T-helper 1 cell (primary cell): ENCODE measurements at places on chromosomes 3 and 15.

- peak; percentile 5 for DNase-seq
These were observed 802 bp downstream of the RCN2 start for GRCh38 chr15:76932135-76932966.

- no peak for DNase-seq
These were observed 13.4 kb upstream of the RAD18 start for GRCh38 chr3:8976540-8977182.

DNA sequence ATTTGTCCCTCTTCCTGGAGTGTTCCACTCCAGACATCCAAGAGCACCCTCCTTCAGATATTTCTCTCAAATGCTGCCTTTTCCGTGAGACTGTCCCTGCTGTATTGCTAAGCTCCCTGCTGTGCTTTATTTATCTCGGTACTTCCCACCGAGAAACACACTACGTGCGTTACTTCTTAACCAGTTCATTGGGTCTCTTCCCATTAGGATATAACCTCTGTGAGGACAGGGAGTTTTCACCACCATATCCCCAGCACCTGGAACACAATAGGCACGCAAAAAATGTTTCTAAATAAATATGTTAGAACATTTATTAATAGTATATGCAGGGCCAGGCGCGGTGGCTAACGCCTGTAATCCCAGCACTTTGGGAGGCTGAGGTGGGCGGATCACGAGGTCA, 308.7 kb upstream of the IL12A start:
- DNase-seq = no peak

DNA sequence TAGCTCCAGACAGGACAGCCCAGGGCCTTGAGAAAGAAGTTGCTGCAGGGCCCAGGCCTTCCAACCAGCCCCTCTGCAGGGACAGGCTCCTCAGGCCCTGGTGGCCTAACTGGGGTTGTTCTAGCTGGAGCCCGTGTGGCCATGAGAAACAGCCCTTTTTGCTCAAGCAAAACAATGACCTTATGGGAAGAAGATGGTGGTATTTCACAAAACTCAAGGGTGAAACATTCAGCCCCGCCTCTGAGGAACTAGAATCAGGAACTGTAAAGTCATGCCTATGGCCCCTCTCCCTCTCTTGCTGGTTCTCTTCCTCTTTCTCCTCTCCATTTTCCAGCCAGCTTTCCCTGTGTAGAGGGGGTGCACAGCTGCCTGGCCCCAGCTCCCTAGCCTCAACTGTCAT, 273.3 kb downstream of the RPLP1 start:
- no peak for DNase-seq

GRCh38 chr15:25691544-25692430, 171.3 kb downstream of the ATP10A start:
- no peak for DNase-seq

DNA sequence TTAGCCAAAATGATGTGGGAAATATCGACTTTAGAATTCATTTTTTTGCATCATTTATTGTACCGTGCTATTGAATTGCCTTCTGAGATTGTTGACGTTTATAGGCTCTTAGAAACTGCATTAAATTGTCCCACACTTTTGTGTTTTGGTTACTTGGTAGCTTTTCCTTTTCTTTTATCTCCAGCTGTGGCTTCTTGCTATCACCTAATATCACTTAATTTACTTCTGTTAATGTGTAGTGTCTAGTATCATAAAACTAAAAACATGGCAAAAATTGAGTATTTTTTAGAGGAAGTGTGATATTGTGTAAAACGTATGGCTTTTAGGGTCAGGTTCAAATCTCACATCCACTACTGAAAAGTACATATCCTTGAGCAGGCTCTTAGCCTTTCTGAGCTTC, 11.2 kb downstream of the TMOD3 start:
- DNase-seq = no peak

GRCh38 chr3:52620580-52620979, 65.1 kb downstream of the PBRM1 start:
- DNase-seq = no peak

DNA sequence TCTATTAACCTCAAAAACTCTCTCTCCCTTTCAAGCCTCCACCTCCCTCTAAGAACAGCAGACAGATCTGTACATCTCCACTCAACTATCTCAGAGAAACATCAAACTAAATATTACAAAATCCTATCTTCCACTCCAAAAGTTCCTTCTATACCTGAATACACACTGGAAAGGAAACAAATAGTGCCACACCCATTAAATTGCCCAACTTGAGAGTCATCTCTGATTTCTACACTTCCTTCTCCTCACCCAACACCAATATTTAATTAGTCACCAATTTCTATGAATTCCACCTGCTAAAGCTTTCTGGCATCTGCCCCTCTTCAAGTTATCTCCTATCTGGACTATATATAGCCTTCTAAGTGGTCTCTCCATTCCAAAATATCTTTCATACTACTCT, 65.8 kb downstream of the PEAK1 start:
- DNase-seq = no peak

DNA sequence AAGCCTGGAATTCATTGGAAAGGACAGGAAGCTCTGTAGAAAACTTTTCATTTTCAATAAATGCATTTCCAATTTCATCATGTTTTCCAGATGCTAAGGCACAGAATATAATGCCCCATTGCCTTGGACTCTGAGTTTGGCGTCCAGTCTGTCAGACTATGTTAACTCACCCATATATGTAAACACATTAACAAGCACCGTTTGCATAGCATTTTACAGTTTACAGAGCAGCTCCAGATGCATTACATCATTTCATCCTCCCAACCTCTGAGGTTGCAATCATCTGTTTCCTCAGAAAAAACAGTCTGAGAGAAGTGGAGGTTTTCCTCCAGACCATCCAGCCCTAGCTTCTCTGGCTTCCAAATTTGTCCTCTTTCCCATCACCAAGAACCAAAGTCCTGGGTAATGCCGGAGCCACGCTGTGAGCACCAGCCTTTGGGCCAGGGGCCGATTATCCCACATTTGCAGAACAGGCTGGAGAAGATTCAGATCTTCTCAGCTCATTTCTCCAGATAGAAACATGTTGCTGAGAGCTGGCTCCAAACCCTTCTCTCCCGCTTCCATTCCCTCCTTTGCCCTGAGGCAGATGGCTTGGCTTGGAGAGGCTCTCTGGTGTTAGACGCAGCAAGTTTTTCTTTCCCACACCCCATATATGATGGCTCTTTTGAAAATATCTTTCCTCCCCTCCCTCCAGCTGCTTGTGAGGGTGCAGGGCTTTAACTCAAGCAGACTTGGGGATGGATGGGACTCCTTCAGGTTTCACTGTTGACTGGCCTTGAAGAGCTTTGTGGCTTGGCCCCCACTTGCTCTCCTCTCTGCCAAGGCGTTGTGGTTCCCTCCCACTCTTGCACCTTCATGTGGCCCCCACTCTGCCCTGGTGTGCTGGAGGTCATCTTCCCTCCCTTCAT, 26.0 kb downstream of the CYP19A1 start:
- DNase-seq = no peak

- no peak for DNase-seq
These were observed 690.5 kb upstream of the ALCAM start for GRCh38 chr3:104676241-104676640.

DNA sequence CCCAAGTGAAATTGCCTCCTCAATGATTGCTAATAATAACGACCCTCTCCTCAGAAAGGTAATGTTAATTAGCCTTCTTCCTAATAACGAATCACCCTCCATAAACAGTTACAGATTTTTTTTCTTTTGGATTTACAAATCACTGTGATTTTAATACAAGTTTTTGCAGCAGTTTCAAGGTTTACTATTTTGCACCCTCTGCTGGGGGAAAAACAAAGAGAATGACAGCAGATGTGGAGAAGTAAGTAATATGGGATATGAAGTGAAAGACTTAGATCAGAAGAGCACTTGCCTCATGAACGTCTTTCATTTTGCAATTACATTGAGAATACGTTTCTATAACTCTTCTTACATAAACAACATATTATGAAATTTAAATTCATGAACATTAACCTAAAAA, 16.1 kb upstream of the CNTN3 start:
- DNase-seq = no peak

DNA sequence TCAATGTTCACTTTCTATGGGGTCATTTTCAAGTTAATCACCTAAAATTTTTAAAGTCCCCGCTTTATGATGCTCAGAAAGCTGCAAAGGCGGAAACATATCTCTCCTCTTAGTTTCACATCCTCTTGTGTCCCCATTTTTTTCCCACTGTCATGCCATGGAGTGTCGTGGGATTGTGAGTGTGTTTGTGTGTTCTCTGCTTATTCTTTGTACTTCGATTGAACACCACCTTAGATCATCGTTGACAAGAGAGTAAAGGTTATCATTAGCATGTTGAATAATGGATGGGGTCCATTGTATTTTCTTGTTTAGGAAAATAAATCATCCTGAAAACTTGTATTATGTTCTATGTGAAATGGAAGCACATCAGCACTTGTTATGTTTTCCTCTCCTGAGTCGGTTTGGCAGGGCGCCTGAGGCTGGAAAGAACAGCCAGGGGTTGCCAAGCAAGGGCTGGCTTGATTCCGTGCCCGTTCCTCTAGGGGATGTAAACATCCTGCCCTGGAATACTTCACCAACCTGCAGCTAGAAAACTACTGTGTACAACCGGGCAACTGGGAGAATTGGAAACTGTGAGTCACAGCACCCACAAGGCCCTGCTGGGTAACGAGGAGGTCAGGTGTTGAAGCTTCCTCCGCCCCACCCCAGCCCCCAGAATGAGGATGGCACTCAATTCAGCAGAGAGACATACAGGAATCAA, 67.2 kb downstream of the EIF4E3 start:
- DNase-seq = no peak

DNA sequence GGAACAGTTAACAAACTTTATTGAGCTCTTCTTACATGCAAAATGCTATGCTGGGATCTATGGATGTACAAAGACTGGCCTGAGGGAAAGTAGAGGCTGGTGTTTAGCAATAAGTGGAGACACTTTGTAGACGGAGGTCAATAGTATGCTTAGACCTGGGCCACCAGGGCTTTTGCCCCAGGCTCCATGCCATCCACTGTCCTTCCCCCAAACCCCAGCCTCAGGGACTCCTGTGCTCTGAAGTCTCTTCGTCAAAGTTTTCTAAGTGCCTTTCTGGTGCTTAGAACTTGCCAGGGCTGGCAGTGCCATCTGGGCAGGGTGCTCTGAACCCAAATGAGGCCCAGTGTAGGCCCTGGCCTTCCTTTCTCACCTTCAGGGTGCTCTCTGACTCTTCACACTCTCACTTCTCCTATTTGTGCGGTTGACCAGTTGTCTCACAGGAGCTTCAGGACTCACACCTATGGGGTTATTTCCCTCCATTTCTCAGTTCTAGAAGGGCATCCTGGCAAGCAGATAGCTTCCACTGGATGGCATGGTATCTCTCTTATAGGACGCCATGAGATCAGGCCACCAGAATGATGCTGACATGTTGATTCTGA, 21.8 kb upstream of the KCNAB1 start:
- no peak for DNase-seq

DNA sequence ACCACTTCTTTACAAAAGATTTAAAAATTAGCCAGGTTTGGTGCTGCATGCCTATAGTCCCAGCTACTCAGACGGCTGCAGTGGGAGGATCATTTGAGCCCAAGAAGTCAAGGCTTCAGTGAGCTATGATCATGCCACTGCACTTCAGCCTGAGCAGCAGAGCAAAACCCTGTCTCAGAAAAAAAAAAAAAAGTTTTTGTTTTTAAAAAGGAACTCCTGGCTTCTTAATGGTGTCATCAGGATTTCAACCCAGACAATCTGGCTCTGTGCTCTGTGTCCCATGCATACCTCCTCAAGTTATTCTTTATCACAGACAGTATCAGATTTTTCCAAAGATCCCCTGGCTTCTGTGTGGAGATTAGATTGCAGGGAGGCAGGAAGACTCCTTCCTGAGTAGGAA, 64.2 kb upstream of the IL12A start:
- no peak for DNase-seq

DNA sequence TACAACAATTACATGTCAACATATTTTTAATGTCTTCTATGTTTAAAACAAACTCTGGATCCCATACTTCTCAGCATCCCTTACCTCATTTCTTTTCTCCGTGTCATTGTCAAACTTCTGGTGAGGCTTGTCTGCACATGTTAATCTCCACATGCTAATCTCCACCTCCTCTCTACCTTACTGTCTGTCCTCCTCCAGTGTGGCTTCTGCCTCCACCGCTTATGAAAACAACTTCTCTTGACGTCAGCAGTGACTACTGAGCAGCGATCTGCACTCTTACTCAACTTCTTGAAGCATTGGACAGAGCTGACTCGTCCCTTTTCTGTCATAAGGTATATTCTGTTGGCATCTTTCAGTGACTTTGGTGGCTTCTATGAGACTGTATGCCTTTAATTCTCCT, 338.2 kb upstream of the THRB start:
- no peak for DNase-seq

- no peak for DNase-seq
These were observed 31.5 kb upstream of the LDHAL6B start for GRCh38 chr15:59174835-59175831.

DNA sequence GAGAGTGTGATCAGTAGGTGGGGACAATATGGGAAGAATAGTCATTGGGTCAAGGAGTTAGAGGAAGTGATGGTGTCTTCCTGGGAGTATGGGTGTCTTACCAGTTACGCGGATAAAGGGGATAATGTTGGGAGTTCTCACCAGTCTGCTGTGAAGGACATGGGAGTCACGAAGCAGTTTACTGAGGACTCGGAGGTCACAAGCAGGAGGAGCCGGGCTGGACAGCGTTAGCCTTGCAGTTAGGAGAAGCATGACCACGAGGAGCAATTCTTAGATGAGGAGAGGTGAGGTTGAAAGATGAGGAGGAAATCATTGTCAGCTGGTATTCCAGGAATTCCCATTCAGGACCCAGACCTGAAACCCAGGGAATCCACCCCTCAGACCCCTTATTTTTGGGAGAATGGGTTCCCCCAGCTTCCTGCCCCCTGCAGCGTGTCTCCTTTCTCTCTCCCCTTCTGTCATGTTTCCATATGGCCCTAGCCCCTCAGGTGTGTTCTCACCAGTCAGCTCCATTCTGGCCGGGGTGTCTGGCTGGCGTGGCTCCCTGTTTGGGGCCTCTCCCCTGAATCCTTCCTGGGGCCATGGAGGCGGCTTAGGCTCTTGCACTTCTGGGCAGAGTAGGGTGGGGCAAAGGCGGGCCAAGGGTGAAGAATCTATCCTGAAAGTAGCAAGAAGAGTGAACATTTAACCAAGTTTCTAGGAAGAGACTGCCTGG, 2.1 kb downstream of the THPO start:
- DNase-seq = no peak

DNA sequence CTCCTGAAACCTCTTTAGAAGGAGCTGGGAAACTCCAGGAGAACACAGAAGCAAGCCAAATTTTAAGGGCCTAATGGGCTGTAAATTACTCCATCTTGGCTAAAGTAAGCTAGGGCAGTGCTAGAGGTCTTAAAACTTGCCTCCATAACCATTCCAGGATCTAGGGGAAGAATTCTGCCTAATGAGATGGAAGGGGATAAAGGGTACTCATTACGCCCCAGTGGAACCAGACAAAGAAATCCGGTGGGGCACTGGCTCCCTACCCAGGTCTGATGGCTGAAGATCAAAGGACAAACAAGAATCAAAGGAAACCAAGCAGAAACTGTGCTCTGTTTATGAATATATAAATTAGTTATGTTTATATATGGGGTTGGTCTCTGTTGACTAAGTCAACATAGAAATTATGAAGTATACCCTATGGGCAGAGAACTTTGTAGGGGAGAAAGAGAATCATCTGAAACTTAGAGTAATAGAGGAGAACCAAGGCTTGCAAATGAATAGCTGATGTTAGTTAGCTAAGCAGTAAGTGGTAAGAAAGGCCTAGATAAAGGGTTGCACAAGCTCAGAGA, 57.8 kb downstream of the NCEH1 start:
- DNase-seq = no peak
